ENCODE measurements at places on chromosomes 16 and 17.

- DNase-seq, result peak; percentile 39
These were observed 469.3 kb downstream of the CDH13 start for GRCh38 chr16:83095941-83096692.

DNA sequence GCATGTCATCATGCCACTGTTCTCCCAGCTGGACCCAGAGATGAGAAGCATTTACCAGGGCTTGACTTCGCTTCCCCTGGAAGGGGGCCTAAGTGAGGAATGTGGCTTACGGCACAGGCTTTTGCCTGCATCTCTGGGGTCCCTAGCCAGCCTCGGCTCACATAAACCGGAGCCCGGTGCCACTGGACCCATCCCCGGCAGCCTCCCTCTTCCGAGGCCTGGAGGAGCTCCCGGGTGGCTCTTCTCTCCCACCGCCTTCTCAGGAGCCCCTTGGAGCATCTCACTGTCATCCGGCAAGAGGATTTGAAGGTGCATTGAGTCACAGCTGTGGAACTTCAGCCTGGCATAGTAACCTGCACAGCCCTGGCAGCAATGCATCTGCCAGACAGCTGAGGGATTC, 29.9 kb upstream of the TBX2 start:
- DNase-seq, result no peak

DNA sequence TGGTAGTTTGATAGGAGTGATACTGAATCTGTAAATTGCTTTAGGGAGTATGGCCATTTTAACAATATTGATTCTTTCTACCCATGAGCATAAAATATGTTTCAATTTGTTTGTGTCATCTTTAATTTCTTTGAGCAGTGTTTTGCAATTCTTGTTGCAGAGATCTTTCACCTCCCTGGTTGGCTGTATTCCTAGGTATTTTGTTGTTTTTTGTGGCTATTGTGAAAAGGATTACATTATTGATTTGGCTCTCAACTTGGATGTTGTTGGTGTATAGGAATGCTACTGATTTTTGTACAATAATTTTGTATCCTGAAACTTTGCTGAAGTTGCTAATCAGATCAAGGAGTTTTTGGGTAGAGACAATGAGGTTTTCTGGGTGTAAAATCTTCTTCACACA, 3.2 kb downstream of the KRTAP9-9 start:
- no peak for DNase-seq

- peak; percentile 14 for DNase-seq
These were observed 2.1 kb downstream of the SSTR2 start for GRCh38 chr17:73166731-73167581.

DNA sequence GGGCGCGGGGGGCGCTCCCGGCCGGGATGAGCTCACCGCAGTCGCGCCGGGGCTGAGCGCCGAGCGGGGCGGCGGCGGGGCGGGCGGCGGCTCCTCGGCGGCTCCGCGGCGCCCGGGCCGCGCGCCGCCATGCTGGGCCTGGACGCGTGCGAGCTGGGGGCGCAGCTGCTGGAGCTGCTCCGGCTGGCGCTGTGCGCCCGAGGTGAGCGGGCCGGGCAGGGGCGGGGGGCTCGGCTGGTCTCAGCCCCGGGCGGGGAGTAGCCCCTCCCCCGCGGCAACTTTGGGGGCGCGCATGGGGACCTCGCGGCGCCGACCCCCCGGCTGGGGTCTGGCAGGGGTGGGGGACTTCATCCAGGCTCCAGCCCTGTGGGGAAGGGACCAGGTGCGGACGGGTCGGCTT, at the start of gene ARHGDIG:
Gene ARHGDIG (plus strand): TSS at position 40 of the 400 bp plus-strand sequence. CDS start 90 bp downstream, at position 130.
- peak; percentile 77 for DNase-seq

GRCh38 chr17:31548709-31549108, 157.2 kb downstream of the RAB11FIP4 start:
- no peak for DNase-seq

GRCh38 chr17:64941761-64942160, 22.5 kb upstream of the LRRC37A3 start:
- DNase-seq, result no peak

GRCh38 chr16:83813823-83814658, 6.3 kb downstream of the HSBP1 start:
- DNase-seq, result peak; percentile 62

GRCh38 chr17:62717889-62718288, 90.2 kb downstream of the MARCHF10 start:
- DNase-seq, result no peak

Measured in AG20443 (cell line).